GM18507 (cell line): ENCODE measurements at places on chromosomes 12 and 14.

- no peak for DNase-seq
Observed at GRCh38 chr12:3084742-3085141, 7.6 kb downstream of the TSPAN9 start.

DNA sequence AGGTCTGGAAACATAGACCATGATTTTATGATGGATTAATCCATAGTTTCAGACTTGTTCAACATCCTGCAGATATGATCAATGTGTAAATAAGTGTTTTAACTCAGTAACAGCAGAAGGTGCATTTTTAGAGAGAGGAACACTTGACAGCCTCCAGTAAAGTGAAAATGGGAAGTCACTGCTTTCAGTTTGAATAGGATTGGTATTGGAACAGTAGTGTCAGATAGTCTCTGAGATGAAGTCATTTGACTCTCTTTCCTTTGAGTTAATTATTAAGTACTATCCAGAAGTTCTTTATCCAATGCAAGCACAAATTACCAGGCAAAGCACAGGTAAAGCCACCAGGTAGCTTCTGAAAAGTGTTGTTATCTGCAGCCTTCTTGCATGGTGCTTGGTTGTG lies 14.5 kb upstream of the NAV3 start:
- no peak for DNase-seq

GRCh38 chr12:88737838-88738472 lies 157.7 kb upstream of the KITLG start:
- no peak for DNase-seq

- no peak for DNase-seq
Observed at GRCh38 chr14:55353686-55354467, 57.8 kb downstream of the ATG14 start.

DNA sequence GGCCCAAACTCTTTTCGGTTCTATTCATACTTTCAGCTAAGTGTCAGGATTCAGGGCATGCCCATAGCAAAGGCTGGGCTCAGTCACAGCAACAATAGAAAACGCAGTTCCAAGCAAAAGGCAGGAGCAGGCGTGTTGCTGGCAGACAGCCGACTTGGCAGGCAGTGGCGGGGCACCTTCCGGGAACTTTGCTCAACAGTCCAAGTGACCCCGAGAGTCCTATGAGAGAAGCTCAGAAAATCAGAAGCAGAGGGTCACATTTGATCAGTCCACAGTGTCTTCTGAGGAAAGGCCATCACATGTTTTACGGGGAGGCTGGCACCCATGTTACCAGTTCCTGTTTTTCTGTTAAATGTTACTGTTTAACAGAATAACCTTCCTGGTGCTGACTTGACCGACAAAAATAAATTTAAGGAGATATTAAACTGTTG lies 115.0 kb downstream of the DACT1 start:
- DNase-seq: no peak
